ENCODE measurements at places on chromosomes 5 and 9.

GRCh38 chr5:180097163-180097894, 25.8 kb upstream of the RNF130 start:
- DNase-seq = no peak

DNA sequence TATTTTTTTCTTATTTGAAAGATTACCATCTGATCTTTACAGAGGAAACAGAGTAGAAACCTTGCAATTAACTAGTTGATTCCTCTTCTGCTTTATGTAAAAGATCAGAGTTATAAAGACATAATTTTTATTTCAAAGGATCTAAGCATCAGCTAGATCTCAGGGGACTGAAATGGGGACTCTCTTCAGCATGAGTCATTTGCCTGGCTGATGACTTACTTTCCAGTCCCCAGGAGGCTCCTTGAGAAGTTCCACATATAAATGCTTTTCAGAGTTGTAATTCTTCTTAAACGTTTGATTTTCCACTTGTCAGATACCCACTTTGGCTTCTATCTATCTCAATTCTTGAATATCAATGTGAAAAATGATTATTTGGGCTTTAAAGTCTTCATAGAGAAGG, 389.4 kb downstream of the RAB3C start:
- DNase-seq = no peak

DNA sequence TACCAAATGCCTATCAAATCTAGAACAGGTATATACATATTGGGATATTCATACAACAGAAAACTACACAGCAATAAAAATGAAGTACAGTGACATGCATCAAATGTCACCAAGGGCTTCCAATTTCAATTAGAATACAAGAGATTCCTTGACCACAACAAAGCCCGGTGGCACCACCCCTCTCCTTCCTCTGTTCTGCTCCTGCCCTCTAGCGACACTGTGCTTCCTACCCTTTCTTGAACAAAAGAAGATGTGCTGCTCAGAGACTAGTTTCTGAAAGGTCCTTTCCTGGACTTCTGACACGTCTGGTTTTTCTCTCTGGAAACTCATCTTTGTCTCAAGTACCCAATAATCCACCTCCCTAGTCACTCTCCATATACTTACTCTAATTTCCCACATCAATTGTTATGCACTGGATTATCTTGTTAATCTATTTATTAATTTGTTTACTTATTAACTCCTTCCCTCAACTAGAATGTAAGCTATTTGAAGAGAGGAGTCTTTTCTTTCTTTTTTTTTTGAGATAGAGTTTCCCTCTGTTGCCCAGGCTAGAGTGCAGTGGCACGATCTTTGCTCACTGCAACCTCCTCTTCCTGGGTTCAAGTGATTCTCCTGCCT, 70.4 kb upstream of the CTSV start:
- DNase-seq = peak; percentile 30

- no peak for DNase-seq
Measured at GRCh38 chr9:22169243-22169642, 160.1 kb upstream of the CDKN2B start.

DNA sequence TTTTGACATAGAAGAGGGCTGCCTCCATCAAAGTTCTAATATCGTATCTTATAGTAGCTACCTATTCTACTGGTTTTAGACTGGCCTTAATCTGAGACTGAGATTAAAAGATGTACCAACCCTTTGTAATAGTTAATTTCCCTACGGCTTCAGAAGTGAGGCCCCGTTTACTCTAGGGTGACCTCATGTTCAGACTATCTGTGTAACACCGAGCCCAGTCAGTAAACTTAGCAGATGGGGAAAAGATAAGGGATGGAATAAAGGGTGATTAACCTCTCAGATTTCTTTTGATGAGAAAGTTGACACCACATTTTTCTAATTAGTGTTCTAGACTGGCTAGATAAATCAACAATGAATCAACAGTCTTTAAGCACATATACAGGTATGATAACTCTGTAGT, 283.1 kb downstream of the KCTD16 start:
- DNase-seq = no peak

GRCh38 chr5:178196281-178196812, 8.0 kb upstream of the HNRNPAB start:
- DNase-seq = no peak

Measured in stimulated activated CD4-positive, alpha-beta T cell treated with anti-CD3 and anti-CD28 coated beads, Interleukin-2, amount 100 ng/mL, for 48 hours (primary cell).